A549 treated with ZK216348 at 1 μM for 4 hours (cell line): ENCODE measurements at places on chromosomes 13 and 19. TPM values are rescaled to one million over a fixed set of nuclear protein-coding genes. Genes with fewer than 3 reads are reported as not detected.

The ZNF430 gene
- total RNA-seq = 1.1 to 3.6 TPM (median 1.9 TPM) in 5 replicates

The C13orf42 gene
- not detected in 5 replicates for total RNA-seq

The TEX26 gene
- total RNA-seq = not detected in 5 replicates

The PRODH2 gene
- 0.13 to 0.52 TPM (median 0.38 TPM) in 5 replicates for total RNA-seq

The MTUS2 gene
- 0.04 to 0.05 TPM in 2 of 5 replicates, not detected in the others for total RNA-seq

The CD79A gene
- 0.51 to 1.4 TPM (median 0.67 TPM) in 5 replicates for total RNA-seq

The SLC10A2 gene
- total RNA-seq = not detected in 5 replicates

The CACNG6 gene
- total RNA-seq = 7.7 to 12.8 TPM (median 12.1 TPM) in 5 replicates

The PCSK4 gene
- total RNA-seq = 0.41 to 1.3 TPM (median 1.1 TPM) in 5 replicates

The NKG7 gene
- not detected in 5 replicates for total RNA-seq

The TTYH1 gene
- 0.08 to 0.15 TPM in 2 of 5 replicates, not detected in the others for total RNA-seq

The SLC8A2 gene
- 0.18 to 1.1 TPM (median 0.40 TPM) in 5 replicates for total RNA-seq

The SPACA4 gene
- not detected in 5 replicates for total RNA-seq

The C19orf38 gene
- total RNA-seq = not detected in 5 replicates

The PDE4C gene
- 0.12 to 0.99 TPM (median 0.14 TPM) in 3 of 5 replicates, not detected in the others for total RNA-seq

The PGLYRP2 gene
- not detected in 5 replicates for total RNA-seq

The ZNF444 gene
- total RNA-seq = 13.3 to 33.0 TPM (median 30.9 TPM) in 5 replicates

The SGCG gene
- total RNA-seq = not detected in 5 replicates

The ZSCAN1 gene
- not detected in 5 replicates for total RNA-seq

The KIR3DL2 gene
- total RNA-seq = not detected in 5 replicates

The WIZ gene
- total RNA-seq = 11.8 to 23.9 TPM (median 22.8 TPM) in 5 replicates

The VSTM1 gene
- 0.55 to 0.92 TPM (median 0.78 TPM) in 3 of 5 replicates, not detected in the others for total RNA-seq

The ZFP82 gene
- 1.6 to 2.8 TPM (median 1.9 TPM) in 5 replicates for total RNA-seq

The IGSF23 gene
- total RNA-seq = 0.27 to 0.68 TPM (median 0.45 TPM) in 5 replicates

The PRR20B gene
- total RNA-seq = not detected in 5 replicates

The CRLF1 gene
- 2.6 to 5.8 TPM (median 3.3 TPM) in 5 replicates for total RNA-seq

The IL4I1 gene
- total RNA-seq = 0.19 to 0.88 TPM (median 0.64 TPM) in 5 replicates

The ZNF541 gene
- total RNA-seq = not detected in 5 replicates

The CALR3 gene
- not detected in 5 replicates for total RNA-seq

The MAP2K7 gene
- 8.7 to 17.7 TPM (median 16.0 TPM) in 5 replicates for total RNA-seq

The MYO9B gene
- 24.8 to 39.5 TPM (median 35.9 TPM) in 5 replicates for total RNA-seq

The AP1M2 gene
- 37.1 to 45.1 TPM (median 38.9 TPM) in 5 replicates for total RNA-seq

The KIR2DL1 gene
- total RNA-seq = not detected in 5 replicates

The SRRM5 gene
- total RNA-seq = 0.93 to 1.4 TPM (median 0.98 TPM) in 5 replicates

The TNFSF11 gene
- not detected in 5 replicates for total RNA-seq

The GIPC3 gene
- total RNA-seq = 0.16 to 0.27 TPM (median 0.19 TPM) in 5 replicates

The PABPC3 gene
- total RNA-seq = 0.12 to 0.23 TPM (median 0.19 TPM) in 4 of 5 replicates, not detected in the other

The LRRC63 gene
- 0.13 TPM in 1 of 5 replicates, not detected in the others for total RNA-seq

The ZNF414 gene
- 14.2 to 21.2 TPM (median 19.7 TPM) in 5 replicates for total RNA-seq

The HMGB1 gene
- 519 to 963 TPM (median 570 TPM) in 5 replicates for total RNA-seq

The MAST1 gene
- 0.98 to 2.5 TPM (median 2.5 TPM) in 5 replicates for total RNA-seq

The PLEKHF1 gene
- 5.6 to 9.9 TPM (median 9.1 TPM) in 5 replicates for total RNA-seq

The CNFN gene
- 35.4 to 51.0 TPM (median 43.8 TPM) in 5 replicates for total RNA-seq

The PLVAP gene
- not detected in 5 replicates for total RNA-seq
